ENCODE measurements at places on chromosomes 12 and 14.
A peak's percentile ranks its signal among the peaks of the same experiment; 100 is the strongest.

DNA sequence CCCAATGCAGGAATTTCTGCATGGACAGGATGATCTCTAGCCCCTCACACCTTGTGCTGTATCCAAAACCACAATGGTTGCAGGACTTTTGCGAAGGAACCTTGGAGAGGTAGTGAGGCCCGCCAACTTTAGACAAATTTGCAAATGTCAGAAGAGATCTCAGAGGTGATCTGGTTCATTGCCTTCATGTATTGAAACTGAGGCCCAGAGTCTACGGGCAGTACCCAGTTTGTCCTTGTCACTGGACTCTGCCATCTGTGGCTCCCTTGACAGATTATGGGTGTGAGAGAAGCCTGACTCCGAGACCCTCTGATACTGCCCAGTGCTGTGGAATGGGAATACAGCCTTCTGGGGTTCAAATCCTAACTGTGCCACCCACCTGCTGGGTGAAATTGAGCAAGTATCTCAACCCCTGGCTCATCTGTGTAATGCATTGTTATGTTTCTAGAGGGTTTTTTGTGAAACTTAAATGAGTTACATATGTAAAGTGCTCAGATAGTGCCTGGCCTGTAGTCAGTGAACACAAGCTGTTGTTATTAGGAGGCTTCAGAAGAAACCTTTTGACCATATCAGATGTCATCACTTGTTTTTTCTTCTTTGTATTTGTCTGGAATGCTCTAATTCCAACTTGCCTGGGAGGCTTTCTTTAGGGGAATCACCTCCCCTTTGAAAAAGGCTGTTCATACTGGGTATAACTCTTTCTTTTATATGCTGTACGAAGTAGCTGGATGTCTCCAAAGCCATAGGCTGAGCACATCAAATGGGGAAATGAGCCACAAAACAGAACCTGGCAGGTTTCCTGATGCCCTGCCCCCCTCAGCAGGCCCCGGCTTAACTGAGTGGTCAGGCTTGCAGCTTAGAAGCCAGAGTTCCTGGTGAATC, 71.4 kb upstream of the SRSF5 start:
- no peak for DNase-seq

- no peak for DNase-seq
Observed at GRCh38 chr12:3452348-3452747, 38.7 kb upstream of the PRMT8 start.

GRCh38 chr14:64844272-64844671, 35.4 kb downstream of the SPTB start:
- DNase-seq = no peak

DNA sequence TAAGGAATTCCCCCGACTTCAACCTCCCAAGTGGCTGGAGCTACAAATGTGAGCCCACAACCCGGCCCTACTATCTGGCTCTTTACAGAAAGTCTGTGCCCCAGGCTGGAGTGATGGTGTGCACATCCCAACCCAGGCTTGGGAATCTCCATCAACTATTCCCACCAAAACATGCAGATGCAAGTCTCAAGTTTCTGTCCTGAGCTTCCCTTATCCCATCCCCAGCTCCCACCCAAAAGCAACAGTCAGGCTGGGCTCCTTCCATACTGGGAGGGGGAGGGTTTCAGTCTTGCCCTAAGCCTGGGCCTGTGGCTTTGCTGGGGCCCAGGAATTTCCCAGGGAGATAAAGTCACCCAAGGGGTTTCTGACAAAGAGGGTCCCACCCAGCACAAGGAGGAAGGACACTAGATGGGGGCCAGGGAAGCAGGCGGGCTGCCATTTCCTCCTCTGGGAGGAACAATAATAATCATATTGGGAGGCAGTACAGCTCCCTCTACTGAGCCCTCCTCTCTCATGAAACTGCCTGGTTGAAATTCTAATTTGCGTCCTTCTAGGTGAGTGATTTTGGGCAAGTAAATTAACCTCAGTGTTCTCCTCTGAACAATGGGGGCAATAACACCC, 8.0 kb downstream of the SLC8B1 start:
- no peak for DNase-seq

- no peak for DNase-seq
Observed at GRCh38 chr12:108928695-108929094, 48.8 kb downstream of the DAO start.

- DNase-seq = no peak
Observed at GRCh38 chr14:92519246-92520101, 5.9 kb downstream of the RIN3 start.

DNA sequence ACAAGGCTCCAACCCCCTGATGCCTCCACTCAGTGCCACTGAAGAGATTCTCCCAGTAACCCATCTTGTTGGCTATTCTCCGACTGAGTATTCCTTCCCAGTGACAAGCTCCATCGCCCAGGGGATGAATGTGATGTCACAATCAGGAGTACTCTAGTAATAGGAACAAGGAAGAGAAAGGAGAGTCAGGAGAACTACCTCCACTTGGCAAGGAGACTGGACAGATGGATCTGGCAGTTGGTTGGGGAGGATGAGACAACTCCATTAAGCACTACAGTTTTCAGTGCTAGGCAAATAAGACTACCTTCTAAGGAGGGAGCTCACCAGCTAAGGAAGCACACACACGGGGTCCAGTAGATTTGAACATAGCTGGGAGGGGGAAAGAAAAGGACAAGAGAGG, 5.3 kb downstream of the RNF41 start:
- no peak for DNase-seq

DNA sequence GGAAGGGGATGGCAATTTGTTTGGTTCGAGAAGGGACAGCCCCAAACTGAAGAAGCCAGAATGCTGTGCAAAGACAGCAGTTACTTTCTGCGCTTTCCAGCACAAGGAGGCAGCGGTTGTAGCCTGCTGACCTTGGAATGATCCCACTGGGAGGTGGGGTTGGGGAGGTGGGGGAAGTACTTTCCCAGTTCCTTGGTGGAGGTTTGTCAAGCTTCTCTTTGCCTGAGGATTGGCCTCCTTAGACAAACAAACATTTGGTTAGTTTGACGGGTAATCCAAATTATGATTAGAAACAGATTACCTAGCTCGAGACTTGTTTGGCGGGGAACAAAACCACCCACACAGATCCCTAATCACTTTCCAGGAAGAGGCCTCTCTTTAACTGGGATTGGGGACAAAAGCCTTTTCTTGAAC, 79.1 kb upstream of the EGLN3 start:
- no peak for DNase-seq

DNA sequence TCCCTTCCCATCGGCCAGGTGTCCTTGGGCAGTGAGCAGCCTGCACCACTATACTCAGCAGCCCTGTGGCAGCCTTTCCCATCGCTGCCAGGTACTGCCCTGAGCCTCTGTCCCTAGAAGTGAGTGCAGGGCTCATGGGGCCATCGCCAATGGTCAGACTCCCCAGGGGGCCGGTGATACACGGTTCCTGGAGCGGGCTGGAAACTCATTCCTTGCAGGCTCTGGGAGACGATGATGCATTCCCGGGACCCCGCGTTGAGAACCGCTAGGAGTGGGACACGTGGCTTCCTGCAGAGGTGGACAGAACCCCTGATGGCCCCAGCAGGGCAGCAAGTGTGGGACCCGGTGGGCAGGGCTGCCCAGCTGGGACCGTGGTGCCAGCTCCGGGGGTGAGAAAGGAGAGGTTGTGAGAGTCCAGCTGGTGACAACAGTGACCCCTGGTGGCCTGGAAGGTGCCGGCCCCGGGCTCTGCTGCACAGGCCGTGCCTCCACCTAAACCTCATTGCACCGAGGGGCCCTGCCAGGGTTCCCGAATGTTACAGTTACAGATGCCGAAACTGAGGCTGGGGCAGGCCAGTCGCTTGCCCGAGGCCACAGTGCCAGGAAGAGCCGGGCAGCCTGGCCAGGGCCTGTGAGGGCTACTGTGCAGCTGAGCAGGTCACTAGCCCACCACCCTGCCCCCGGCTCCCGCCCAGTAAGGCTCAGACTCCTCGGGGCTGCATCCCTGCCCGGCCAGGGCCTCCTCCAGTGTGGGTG, 33.8 kb downstream of the FBRSL1 start:
- peak; percentile 77 for DNase-seq

Measured in stimulated activated CD4-positive, alpha-beta T cell treated with anti-CD3 and anti-CD28 coated beads, Interleukin-2, amount 100 ng/mL, for 48 hours (primary cell).